Hematopoietic multipotent progenitor cell treated with erythropoietin and hydrocortisone succinate and interleukin-3 and kit ligand, for 4 days (in vitro differentiated cells): ENCODE measurements at places on chromosomes 5 and 9.

DNA sequence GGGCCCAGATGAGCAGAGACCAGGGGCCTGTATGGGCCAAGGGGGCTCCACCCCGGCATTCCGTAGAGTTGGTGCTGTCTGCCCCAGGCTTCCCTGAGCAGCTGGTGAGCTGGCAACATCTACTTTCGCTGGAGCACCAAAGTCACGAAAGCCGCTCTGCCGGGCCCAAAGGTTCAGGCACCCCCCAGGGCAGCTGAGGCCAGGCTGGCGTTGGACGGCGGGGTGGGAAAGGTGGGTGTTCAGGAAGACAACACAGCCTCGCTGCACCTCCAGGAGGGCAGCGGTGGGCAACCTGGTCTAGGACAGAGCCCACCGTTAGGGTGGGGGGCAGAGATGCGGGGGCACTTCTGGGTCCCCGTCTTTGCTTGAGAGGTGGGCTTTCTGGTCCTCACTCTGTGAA, 30.1 kb upstream of the TMEM250 start:
- no peak for DNase-seq

GRCh38 chr5:58759745-58760144, 176.9 kb downstream of the RAB3C start:
- DNase-seq: peak; percentile 62

DNA sequence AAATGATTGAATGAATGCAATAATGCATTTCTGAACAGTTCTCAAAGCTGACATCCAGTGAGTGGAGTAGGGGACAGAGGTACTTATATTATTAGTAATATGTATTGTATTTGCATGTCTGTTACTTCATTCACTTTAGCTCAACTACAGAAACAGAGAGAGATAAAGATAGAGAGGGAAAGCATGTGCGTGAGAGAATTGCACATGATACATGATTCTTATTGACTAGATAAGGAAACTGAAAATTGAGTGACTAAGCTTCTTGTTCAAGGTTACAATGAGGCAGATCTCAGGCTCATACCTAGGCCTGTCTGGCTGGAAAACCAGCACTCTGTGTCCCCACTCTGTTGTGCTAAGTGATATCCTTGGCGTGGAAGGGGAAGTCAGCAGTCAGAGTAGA, 337.7 kb upstream of the KLF4 start:
- no peak for DNase-seq

- no peak for DNase-seq
Observed at GRCh38 chr5:11890777-11891176, 13.5 kb downstream of the CTNND2 start.

- no peak for DNase-seq
Observed at GRCh38 chr5:138330813-138331448, 673 bp downstream of the CDC25C start.

- no peak for DNase-seq
Observed at GRCh38 chr9:131980267-131981016, 99.2 kb downstream of the MED27 start.

GRCh38 chr5:36417221-36417620, 115.5 kb upstream of the RANBP3L start:
- DNase-seq: no peak

- no peak for DNase-seq
Observed at GRCh38 chr9:77305622-77306400, 128.5 kb downstream of the VPS13A start.

- no peak for DNase-seq
Observed at GRCh38 chr9:90953805-90954204, 152.2 kb downstream of the SYK start.

- no peak for DNase-seq
Observed at GRCh38 chr5:6806668-6807067, 93.4 kb downstream of the TENT4A start.

DNA sequence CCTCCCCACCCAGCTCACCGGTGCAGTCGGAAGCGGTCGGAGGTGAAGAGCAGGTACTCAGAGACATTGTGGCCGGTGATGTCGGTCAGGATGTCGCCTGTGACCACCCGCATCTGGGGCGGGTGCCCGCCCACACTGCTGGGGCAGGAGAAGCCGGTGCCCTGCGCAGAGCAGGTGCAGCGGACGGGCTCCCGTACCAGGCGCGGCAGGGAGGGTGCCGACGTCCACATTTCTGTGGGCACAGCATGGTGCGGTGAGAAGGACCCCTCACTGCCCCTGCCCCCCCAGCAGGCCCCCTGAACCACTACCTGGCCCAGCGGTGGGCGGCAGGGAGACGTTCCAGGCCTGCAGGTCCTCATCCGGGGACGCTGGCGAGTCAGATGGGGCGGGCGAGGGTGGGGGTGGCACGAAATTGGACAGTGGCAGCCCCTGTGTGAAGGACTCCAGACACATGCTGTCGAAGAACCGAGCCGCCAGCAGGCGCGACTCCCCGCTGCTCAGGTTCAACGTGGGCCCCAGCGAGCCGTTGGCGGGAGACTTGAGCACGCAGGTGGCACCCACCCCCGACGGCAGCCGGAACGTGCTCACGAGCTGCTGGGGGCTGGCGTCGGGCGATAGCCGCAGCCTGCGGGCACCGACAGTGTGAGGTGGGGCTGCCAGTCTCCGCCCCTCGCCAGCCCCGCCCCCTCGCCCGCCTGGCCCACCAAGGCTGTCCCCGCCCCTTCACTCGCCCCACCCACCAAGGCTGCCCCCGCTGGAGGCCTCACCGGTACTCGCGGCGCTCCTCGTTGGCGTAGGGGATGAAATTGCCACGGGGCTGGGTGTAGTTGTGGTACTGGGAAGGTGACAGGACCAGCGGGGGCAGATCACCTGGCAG, 15.1 kb downstream of the ABCA2 start:
- DNase-seq: no peak

DNA sequence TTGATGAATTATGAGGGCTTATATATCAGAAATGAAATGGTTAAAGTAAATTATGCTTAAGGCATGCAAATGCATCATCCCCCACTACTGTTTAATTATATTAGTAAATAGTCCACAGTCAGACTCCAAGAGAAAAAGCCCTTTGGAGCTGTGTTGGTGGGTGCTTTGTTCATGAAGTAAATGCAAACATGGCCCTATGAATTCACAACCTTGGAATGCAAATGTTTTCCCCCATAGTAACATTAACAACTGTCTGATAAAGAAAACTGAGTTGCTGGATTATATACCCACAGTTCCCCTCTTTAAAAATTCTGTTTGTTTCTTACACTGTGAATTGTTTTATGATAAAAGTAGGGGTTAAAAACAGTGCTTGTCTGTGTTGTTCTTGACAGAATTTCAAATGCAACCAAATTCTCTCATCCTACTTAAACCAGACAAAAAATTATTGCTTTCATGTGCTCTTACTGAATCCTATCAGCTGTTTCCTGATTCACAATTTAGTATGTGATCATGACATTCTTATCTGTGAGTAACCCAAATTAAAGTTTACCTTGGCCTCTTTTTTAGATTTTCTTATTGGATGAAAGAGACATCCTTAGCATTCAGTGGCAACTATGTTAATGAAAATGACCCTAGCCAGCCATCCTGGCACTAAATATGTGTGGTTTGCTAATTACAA, 48.5 kb upstream of the SNCAIP start:
- DNase-seq: no peak

DNA sequence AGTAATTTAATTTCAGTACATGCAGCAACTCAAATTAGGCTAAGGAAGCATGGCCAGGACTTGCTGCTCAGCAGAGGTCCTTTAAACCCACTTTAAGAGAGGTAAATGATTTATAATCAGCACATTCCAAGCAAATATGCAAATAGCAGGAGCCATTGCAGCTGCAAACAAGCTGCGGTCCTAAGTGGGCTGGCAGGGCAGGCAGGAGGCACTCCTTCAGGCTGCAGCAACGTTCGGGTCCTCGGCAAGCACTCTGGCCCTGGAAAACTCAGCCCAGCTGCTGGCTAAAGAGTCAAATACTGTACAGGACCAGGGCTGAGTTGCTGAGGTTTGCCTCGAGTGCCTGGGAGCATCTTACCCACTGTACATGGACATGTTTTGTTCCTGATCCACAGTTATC, 126.9 kb downstream of the FSTL4 start:
- DNase-seq: no peak

DNA sequence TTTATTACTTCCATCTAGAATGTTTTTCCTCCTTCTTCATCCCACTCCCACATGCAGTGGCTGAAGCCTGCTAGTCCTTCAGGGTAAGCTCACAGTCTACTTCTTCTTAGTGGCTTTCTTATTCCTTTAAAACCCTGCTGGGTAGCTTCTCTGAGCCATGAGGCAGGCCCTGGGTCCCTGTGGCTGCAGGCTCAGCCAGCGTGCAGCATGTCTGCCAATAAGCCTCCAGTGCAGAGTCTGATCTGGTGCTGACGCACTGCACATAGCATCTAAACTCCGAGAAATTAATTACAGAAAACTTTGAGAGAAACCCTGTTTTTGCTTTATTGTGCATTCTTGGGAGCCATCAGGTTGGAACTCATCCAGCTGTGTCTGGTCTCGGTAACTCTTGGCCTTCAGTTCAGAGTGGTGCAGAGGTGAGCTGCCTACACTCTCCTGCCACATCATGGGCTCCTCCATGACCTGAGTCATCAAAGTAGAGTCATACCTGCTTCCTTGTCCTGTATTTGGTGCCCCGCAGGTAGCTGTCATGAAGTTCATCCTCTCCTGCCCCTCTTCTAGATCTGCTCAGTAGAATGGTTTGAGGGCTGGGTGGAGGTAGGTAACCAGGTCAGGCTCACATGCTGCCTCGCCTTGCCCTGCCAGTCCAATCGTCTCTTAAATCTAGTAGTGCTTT, 339.4 kb downstream of the KDM4C start:
- no peak for DNase-seq

- no peak for DNase-seq
Observed at GRCh38 chr9:16622541-16622940, 247.9 kb downstream of the BNC2 start.

- DNase-seq: no peak
Observed at GRCh38 chr9:131885144-131885609, 145.3 kb upstream of the RAPGEF1 start.

- DNase-seq: peak; percentile 85
Observed at GRCh38 chr9:6007770-6008168, 7.7 kb downstream of the RANBP6 start.

GRCh38 chr9:87109231-87109631, 161.9 kb upstream of the GAS1 start:
- no peak for DNase-seq

GRCh38 chr9:113772121-113772810, 103.8 kb upstream of the ZNF618 start:
- no peak for DNase-seq

DNA sequence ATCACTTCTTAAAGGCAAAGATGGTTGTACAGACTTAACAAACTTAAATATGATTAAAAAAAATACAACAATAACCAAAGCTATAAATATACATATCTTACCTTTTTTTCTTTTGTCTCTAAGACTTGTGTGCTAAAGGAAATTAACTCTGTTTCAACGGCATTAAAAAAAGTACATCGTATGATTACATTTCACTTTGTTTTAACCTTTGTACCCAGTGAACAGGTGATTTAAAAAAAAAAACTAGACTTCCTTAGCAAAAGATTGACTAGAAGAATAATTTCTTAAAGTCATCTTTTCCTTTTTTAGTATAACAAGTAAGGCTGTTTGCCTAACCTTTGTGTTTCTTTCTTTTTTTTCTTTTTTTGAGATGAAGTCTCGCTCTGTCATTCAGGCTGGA, at the start of gene LRRC19:
TSS of gene LRRC19 (minus strand) at position 182 of the 400 bp plus-strand sequence. CDS start 5,978 bp downstream, outside the sequence.
- DNase-seq: no peak

GRCh38 chr9:438066-438465, 223.4 kb downstream of the DOCK8 start:
- no peak for DNase-seq

- peak; percentile 53 for DNase-seq
Observed at GRCh38 chr5:175517824-175518450, 39.6 kb downstream of the SFXN1 start.

DNA sequence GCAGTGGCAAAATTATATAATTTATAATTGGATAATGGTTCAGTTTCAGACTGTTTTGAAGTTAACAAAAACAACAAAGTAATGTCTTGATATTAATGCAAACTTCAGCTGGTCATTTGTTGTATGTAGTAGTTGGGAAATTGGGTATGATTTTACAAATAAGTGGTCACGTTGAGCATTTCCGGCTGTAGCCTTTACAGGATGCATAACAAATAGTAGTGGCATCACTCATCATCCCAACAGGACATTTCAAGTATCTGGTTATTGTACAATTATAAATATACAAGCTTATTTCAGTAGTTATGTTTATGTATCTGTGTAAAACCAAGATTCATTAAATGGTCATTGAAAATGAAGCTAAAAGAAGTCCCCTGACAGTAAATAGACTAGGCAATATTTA, 72.9 kb downstream of the SMIM15 start:
- DNase-seq: no peak

GRCh38 chr9:136900988-136901515, 14.7 kb downstream of the TRAF2 start:
- no peak for DNase-seq

GRCh38 chr5:169655353-169655752, 18.3 kb downstream of the DOCK2 start:
- DNase-seq: no peak

GRCh38 chr9:93219692-93220091, 35.8 kb downstream of the WNK2 start:
- no peak for DNase-seq

DNA sequence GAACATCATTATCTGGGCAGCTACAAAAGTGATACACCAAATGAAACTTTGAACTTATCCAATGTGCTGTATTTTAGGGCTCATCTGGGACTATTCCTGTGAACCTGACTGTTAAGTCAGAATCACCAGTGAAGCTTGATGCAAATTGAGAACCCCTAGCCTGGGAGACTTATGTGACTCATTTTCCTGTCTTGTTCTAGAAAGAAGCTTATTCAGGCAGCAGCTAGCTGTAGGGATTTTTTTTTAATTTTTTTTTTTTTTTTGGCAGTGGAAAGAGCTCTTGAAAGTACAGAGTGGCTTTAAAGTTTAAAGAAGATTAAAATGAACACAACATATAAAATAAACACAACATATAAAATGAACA, 81.1 kb upstream of the TNFAIP8 start:
- peak; percentile 42 for DNase-seq

DNA sequence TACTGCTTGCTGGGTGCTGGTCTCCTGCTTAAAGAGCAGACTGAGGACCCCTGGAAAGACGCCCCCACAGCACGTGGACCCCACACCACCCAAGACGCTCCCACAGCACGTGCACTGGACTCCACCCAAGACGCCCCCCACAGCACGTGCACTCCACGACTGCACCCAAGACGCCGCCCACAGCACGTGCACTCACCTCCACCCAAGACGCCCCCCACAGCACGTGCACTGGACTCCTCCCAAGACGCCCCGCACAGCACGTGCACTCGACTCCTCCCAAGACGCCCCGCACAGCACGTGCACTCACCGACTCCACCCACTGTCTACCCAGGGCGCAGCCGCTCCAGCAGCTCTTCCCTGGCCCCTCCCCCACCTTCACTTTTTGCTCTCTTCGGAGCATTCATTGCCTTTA, 50.5 kb downstream of the EHMT1 start:
- peak; percentile 63 for DNase-seq

DNA sequence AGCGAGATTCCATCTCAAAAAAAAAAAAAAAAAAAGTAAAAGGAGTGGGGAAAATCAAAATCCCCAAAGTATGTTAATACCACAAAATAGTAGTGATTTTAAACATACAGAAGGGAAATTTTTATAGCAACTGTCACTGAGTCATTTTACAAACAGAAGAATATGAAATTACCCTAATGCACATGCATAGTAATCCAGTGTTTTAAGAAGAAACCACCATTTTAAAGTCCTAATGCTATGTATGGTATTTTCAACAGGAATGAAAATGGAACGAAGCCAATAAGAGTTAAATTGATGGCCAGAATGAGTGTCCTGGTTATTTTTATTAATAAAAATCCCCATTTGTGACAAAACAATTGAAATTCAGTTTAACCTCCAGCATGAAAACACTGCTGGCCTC, 26.7 kb upstream of the NXNL2 start:
- DNase-seq: no peak
